ENCODE measurements at places on chromosomes 11 and 22.
A peak's percentile ranks its signal among the peaks of the same experiment; 100 is the strongest.

DNA sequence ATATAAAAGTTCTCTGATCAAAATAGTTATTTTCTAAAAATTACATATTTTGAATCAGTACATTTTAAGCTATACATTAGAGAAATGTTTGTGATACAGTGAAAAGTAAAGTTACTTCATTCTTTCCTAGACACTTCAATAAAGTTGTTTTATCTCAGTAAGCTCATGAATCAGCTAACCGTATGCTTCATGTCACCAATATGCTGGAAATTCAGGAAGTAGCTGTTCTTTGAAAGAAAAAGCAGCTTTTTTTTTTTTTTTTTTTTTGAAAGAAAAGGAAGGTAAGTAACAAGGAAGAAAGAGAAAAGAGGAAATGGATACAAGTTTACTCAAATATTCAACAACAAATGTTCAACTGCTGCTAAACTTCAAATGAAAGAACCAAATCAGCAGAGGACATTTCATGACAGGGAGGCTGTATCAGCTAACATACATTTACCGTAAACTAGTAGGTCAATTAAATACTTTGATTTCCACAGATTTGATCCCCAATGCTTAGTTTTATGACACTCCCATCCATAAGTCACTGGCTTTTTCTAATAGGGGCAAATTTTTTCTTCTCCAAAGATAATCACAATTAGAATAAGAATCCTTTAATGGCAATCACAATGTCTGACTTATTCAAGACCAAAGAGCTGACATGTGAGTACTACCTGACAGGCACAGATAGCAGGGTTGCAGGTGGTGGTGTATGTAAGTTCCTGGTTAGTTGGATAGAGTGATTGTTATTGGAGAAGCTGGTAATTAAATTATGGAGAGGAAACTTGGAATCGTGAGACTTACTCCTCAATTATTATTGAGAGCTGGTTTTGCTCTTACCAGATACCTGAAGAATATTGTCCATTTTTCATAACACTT is 754 bp downstream of the OR52A1 start:
- DNase-seq: no peak

DNA sequence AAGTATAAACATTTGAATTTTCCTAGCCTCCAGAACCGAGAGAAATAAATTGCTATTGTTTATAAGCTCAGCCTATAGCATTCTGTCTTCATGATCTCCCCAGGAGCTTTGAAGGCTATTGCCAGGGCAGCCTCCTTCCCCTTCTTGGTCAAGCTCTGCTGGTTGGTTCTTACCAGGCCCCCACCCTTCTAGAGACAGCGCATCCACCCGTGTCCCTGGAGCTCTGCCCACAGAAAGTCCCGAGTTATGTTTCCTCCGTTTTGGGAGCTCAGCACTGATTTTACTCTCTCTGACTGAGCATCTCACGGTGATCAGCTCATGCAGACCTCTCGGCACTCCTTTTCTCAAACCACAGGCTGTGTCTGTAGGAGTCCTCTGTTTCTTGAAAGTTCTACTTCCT is 123.8 kb upstream of the SORL1-AS1 start:
- no peak for DNase-seq

DNA sequence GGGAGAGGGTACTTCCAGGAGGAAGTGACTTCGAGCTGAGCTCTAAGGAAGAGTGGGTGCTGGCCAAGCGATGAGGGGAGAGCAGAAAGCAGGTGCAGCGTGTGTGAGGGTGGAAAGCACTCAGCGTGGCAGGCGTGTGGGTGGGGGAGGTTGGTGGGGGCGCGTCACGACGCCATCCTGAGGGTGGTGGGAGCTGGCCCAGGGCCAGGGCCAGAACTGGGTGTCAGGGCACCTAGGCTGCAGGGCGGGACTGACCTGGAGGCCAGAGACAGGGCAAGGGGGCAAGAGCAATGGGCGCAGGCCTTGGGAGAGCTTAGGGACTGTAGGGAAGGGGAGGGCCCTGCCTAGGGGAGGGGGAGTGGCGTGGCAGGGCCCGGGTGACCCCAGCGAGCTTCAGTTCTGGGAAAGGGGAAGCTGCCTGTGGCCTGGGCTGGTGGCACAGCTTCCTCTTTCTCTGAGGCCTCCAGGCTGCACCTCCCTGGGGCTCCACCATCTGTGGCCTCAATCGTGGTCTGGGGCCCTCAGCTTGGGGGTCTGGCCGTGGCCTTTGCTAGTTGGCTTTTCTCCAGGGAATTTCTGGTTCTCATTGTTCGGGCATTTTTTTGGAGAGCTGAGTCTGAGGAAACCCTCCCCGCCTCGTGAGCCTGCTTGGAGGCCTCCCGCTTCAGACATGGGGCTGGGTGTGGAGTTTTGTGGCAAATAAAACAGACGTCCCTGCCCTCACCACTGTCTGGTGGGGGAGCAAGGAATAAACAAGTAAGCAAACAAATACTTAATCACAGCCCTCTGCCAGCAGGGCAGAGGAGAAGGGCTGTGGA is 8.9 kb downstream of the RELT start:
- no peak for DNase-seq

- no peak for DNase-seq
These were observed 86.4 kb downstream of the CDKN1C start for GRCh38 chr11:2798951-2799761.

DNA sequence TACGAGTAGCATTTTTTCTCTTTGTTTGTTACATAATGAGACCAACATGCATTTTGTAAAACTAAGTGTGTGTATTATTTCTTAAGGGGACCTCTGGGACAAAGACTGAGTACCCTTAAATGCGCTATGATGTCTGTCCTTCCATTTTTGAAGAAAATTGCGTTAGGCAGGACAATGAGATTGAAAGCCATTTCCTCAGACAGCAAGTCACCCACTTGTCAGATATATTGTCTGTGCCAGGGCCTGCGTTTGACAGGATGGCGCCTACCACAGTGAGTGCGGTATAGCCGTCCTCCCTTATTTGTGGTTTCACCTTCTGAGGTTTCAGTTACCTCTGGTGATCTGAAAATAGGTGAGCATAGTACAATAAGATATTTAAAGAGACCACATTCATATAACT is 2.2 kb downstream of the AP2A2 start:
- DNase-seq: no peak

GRCh38 chr11:11604370-11604990 is 17.3 kb downstream of the GALNT18 start:
- no peak for DNase-seq

GRCh38 chr11:20156280-20156875 is 3.9 kb downstream of the DBX1 start:
- peak; percentile 32 for DNase-seq

GRCh38 chr11:6941970-6942369 is 15.7 kb downstream of the ZNF215 start:
- no peak for DNase-seq

DNA sequence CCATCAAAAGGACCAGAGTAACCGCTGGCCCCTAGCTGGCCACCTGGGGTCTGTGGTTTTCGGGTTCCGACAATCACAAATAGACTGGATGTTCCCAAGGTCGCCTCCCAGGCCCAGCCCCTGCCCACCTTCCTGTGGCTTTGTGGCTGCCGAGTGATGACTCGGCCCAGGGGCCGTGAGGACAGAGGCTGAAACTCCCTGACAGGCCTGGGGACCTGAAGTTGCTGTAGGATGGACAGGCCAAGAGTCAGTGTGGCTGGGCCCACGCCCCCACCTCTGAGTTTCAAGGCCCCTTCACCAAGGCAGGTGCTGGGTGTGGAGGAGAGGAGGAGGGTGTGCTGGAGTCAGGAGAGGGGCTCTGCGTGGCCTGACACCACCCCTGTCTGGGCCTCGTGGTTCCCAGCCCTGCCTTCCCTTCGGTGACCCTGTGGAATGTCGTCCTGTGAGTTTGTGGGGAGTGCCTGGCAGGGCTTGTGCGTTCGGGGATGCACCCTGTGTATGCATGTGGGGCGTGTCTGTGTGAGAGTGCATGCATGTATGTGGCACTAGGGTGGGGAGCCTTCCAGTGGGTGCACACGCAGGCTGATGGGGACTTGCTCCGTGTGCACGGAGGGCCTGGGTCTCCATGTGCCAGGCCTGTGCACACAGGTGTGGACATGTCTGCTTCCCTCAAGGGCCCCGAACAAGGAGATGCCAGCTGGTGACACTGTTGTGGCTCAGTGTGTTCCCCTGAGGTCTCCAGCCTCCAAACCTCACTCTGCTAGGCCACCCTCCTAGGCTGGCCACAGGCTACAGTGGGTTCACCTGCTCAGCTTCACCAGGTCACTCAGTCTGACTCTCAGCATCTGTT is 8.4 kb upstream of the MGAT3 start:
- no peak for DNase-seq

DNA sequence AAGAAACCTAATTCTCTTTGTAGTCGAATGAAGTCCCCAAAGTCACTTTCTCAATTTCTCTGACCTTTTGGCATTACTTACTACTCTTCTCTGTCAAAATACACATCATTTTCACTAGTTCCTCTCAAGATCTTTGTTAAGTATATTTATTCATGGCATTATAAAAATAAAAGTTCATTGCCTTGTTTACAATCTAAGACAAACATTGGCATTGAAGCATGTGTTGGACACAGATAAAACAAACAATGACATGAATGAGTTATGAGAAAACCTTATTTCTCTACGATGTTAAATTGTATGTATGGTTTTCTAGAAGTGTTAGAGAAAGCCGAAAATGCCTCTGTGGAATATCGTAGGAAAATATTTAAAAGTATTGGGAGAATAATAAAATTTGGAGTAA is 8.6 kb upstream of the OR51G1 start:
- no peak for DNase-seq

DNA sequence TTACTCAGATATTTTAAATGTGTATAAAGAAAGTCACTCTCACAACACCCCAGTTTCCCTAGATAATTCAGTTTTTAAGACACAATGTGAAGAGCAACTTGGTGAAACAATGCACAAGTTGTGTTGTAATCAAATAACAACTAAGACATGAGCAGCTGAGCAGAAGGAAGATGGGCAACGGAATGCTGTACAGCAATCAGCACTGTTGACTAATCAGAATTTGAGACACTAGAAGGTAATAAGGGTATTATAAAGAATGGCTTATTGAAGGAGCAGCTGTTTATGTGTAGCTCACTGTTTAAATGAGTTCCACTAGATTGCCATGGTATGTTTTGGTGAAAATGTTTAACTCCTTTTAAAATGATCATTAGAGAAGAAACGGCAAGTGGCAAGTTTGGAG is 60.1 kb downstream of the SOX6 start:
- no peak for DNase-seq

- no peak for DNase-seq
These were observed 424.9 kb downstream of the INSC start for GRCh38 chr11:15539645-15540044.

DNA sequence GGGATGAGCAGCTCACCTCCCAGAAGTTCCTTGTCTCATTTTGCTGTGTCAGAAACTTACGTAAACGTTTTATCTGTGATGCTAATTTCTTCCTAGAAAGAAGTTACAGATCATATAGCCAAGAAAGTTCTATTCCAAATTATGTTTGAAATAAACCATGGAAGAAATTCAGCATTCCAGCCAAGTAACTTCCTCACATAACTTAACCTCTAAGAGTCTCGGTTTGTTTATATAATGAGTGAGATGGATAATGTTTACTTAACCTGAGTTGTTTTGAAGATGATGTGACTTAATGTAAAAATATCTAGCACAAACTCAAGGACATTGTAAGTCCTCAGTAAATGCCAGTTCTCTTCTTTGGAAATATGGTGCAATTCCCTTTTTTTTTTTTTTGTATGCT is 8.9 kb upstream of the MUC15 start:
- DNase-seq: no peak

DNA sequence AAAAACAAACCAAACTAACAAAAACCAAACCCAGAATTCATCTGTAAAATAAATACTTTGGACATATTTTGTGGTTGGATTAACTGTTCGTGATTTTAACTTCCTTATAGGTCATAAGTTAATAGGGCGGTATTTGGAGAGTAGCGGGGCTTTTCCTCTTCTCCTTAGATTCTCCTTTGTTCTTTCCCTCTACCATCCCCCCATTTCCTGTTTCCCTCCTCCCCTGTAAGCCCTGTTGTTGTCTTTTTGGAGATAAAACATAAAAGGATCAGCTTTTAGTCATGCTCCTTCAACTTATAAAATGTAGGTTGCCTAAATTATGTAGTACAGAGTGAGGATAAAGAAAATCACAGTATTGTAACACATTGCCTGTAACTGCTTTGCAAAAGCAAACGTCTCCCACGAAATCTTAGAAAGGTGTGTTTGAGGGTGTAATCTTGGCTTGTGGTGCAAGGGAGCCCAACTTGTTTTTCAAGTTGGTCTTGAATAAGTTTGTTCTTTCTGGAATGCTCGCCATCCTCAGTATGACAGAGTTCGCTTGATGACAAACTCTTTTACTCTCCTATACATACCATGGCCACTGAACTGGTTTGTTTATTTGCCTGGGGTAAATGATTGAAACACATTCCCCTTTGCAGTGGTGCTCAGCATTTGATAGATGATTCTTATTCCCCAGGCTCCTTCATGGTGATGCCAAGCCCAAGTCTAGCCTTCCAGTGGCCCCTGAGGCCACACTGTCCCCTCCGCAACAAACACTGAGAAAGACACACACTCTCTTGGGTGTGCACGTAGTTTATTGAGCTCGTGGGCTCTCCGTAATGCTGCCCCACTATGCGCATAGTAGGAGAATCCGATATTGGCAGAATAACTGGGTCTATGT is 49.4 kb downstream of the TEAD1 start:
- no peak for DNase-seq

- DNase-seq: no peak
These were observed 377.3 kb upstream of the CCDC90B start for GRCh38 chr11:83663446-83663845.

DNA sequence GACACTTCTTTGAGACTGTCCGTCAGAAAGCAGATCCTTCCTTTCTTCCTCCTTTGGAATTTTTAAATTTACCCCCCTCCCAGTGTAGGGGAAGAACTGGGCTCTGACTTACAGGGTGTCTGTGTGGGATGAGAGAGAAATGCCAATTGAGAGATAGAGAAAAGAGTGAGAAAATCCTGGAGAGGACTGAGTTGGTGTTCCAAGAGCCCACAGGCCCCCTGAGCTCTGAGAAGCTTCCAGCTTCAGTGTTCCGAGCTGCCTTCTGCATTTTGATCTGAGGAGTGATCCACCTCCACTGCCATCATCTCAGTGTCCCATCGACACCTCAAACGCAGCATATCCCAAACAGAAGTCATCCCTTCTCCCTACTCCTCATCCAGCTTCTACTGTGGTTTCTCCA is 70.7 kb upstream of the GRK3 start:
- no peak for DNase-seq

DNA sequence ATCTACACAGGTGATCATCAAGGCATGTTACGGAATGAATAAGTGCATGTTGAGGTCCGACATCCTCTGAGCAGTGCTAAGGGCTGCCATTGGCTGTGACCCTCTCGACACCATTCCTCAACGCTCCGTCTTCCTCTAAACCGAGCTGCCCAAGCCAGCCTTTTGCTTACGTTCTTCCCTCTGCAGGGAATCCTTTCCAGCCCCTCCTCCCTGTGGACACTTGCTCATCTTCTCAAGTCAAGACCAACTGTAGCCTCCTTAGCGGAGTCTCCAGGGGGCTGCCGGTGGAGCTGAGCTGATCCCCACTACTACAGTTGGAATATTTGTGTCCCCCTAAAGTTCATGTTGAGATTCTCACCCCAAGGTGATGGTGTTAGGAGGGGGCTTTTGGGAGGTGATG is 781.0 kb downstream of the TBC1D22A start:
- no peak for DNase-seq
